ENCODE measurements at places on chromosomes 6 and 20.

- no peak for DNase-seq
Measured at GRCh38 chr20:5535125-5535756, 215.0 kb upstream of the SHLD1 start.

DNA sequence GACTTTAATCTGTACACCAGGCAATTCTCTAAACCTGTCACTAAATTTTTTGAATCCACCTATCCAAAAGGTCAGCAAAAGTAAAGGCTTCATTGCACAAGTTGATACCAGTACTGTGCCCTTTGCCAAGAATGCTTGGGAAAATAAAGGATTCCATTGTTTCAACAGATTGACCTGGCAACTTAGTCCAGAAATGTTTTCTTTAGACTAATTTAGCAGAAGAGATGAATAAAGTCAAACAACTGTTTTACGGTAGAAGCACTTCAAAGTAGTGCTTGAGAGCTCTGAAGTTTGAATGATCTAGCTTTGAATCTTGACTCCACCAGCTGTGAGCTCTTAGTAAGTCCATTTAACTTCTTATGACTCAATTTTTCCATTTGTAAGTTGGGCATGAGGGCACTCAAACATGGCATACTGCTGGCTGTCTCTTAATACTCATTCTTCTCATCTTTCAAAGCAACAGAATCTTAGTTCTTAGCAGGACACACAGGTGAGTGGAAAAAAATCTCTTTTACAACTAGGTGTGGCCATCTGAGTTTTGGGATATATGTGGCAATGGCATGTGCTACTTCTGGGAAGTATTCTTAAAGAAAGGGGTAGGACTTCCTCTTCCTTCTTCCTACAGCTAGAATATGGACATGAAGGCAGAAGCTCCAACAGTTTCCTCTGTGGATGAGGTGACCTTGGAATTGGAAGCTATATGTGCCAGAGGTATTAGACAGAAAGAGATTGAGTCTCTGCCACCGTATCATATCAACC, 55.9 kb upstream of the LOC128125822 start:
- DNase-seq: no peak

DNA sequence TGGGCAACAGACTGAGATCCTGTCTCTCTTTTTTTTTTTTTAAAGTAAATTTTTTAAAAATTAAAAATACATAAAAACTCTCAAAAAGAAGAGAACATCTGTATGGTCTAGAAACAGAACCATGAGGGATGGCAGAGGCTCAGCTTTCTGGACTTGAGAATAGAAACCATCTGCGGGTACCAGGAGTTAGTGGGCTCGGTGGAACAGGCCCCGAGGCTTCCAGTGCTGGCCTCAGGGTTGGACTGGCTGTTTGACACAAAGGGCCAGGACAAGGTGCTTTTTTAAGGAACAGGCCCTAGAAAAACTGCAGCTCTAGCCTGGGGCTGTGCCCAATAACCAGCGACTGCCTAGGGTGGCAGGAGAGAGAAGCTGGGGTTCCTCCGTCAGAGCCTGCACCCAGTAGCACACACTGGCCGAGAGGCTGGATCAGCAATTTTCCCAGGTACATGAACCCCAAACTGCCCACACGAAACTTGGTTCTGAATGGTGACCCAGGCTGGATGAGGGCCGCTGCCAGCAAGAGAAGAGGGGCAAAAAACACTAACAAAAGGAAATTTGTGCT, 131.0 kb upstream of the OLIG3 start:
- DNase-seq: no peak

GRCh38 chr6:446418-447366, 55.1 kb downstream of the IRF4 start:
- DNase-seq: no peak

- DNase-seq: no peak
Measured at GRCh38 chr6:154301839-154302752, 54.5 kb downstream of the IPCEF1 start.

- no peak for DNase-seq
Measured at GRCh38 chr6:158764183-158764849, 54.9 kb downstream of the EZR start.

DNA sequence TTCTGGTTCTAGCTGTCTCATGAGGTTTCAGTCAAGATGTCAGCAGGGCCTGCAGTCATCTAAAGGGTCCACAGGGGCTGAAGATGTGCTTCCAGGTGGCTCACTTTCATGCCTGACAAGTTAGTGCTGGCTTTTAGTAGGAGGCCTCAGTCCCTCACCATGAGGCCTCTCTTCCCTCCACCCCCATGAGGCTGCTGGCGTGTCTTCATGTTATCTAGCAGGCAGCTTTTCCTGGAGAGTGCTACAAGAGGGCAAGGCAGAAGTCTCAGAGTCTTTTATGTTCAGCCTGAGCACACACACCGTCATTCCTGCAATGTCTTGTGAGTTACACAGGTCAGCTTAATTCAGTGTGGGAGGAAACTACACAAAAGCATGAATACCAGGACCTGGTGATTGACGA, 769.9 kb downstream of the HDGFL1 start:
- DNase-seq: no peak

GRCh38 chr6:118292558-118292957, 255.5 kb upstream of the PLN start:
- DNase-seq: no peak

GRCh38 chr20:11411765-11412164, 505.9 kb upstream of the BTBD3 start:
- DNase-seq: peak; percentile 21

GRCh38 chr6:160137130-160137988, 15.7 kb downstream of the SLC22A1 start:
- DNase-seq: no peak

DNA sequence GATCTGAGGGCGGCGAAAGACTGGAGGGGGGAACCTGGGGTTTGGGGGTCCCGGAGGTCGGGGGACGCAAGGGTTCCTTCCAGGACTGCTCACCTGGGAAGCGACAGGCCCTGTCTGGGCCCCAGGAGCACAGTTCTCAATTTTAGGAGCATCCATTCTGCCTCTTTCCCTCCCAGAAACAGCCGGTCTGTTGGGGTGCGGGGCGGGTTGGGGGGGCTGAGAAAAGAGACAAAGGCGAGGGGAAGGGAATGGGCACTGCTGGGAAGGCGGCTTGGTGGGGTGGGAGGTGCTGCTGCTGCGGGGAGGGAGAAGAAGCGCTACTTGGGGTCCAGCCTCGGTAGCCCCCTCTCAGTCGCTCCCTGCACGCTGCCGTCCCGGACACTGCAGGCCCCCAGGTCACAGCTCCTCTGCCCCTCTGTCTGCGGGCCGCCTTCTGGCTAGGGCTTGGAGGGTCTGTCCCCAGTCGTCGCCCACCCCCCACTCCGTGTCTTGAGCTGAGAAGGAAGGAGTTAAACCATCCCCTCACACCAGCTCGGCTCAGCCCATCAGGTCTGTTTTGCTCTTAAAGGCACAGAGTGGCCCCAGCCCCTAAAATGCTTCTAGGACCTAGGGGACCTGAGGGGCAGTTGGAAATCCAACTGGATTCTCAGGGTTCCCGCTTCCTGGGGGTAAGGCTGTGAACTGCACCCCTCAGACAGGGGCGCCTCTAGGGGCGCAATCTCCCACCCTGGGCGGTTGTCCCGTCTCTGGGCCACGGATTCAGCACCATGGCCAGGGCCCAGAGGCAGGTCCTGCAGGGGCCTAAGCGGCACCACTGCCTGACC, 690 bp downstream of the GDAP1L1 start:
- no peak for DNase-seq

DNA sequence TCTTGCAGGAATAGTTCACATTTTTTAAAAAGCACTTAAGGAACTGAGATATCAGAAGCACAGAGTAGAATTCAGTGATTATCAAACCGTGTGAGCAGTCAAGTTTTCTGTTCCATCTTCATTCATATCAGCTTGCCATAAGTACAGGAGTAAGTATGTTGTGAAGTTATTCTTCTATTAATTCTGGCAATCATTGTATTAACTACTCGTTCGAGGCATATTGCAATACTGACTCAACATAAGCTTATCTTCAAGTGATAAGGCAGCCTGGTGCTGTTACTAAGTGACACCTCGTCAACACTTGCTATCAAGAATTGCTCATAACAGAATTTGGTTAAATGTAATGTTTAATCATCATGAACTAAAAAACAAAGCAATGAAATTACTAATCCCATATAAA, 75.7 kb upstream of the SNX9 start:
- DNase-seq: no peak

DNA sequence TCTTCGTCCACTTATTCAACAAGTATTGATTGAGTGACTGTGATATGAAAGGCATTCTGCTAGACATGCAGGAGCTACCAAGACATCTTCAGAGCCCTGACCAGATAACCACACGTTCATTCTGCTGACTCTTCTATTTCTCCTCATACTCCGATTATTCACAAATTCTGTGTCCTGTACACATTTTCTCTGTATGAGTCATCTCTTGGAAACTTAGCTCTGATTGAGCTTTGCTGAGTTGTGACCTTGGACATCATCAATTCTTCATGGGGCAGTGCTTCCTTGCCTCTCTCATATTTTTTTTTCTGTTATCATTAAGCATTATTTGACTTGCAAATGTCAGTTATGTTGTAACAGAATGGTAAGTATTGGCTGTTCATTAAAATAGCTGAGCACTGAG, 351.6 kb upstream of the CNR1 start:
- DNase-seq: no peak

DNA sequence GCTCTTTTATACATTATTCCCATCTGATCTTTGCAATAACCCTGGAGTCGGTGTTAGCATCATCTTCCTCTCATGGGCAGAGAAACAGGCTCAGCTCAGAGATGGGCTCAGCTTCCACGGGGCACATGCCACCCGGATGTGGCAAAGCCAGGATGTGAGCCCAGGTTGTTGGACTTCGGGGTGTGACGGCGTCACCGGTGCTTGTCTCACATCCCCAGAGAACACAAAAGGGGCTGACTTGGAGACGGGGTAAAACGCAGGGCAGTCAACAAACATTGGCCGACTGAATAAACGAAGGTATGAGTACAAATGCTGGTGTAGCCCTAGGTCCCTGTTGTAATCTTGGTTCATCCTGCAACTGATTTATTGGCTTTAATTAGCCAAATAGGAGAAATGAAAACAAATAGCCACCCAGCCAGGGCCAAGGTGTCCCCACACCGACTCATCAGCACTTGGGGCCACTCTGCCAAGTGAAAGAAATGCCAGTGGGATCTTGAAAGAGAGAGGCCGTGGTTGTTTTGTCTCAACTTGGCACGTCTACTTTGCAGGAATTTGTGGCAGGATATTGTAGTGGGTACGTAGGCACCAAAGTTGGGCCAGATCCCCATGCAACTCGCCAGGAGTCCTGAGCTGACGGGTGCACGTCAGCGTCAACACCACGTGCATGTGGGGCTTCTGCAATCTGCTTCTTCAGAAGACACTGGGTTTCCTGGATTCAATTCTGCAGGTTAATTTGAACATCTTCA, 42.8 kb downstream of the APCDD1L start:
- DNase-seq: no peak

DNA sequence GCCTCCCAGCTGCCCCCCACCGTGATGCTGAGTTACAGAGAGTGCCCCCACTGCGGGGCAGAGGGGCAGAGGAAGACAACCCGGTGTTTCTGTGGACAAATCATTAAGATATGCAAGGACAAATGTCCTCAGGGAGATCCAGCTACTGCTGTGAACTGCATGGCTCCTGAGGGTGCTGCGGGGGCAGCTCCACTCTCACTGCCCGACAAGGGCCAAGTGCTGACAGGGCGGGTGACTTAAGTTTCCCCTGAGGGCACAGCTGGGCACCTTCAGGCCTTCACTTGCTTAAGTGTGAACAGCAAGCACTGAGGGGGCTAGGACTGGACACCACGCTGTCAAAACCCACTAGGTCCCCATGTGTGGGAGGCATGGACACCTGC, 26.2 kb upstream of the TCFL5 start:
- DNase-seq: no peak

- DNase-seq: peak; percentile 10
Measured at GRCh38 chr6:27188061-27188884, 59.2 kb upstream of the PRSS16 start.

DNA sequence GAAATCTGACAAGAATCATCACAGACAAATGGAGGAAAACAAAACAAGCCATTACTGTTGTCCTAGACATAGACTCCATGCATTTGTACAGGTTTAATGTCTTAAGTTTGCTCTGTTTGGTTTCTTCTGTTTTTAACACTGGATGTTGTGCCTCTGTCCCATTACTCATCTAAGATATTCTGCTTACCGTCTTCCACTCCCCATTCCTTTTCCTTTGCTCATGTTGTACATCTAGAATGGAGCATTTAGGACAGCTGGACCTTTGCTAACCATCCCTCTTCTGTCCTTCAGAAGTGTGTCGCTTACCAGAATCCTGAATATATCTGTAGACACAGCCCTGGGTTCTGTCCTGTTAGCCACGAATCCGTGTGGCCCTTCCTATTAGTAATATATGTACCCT, 35.2 kb downstream of the RAB22A start:
- DNase-seq: no peak

- no peak for DNase-seq
Measured at GRCh38 chr20:18686696-18687095, 98.8 kb downstream of the DTD1 start.

DNA sequence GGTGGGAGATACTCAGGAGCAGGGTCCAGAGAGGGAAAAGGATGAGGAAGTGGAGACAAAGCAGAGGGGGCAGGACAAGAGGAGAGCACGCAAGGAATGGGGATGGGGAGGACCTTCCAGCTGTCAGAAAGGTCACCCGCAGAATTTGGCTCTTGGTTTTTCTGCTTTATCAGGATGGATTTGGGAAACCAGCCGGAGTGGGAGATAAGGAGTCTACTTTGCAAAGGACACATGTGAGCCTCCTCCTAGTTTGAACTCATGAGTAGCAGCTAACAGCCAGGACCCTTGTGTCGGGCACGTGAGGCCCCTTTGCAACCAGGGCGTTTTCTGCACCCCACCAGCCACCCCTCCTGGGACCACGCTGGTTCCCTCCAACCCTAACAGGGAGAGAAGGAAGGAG, 7.6 kb upstream of the MICA start:
- DNase-seq: no peak

Measured in NCI-H2081 (cell line).